ENCODE measurements at places on chromosomes 6 and 20.

GRCh38 chr6:3749977-3750316, 1.6 kb downstream of the PXDC1 start:
- DNase-seq = no peak

DNA sequence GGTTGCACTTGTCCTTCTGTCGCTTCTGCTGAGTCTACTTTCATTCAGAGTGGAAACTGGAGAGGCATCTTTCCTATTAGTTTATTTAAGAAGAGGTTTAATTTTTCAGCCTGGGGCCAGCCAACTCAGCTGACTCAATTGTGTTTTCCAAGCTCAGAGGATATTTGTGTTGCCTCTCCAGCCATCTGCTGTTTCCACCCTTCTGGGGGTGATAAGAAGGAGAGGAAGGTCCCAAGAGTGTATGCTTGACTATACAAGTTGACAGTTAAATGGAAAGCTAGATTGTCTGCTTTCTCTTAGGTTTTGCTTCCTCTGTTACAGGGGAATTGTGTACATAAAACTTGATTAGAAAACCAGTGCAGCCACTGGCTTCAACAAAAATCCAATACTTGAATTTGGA, 3.0 kb downstream of the PSMF1 start:
- no peak for DNase-seq

- peak; percentile 43 for DNase-seq
Observed at GRCh38 chr6:142946924-142947713, 2.1 kb upstream of the HIVEP2 start.

- DNase-seq = no peak
Observed at GRCh38 chr6:53424300-53424699, 75.5 kb upstream of the ELOVL5 start.

GRCh38 chr6:134495203-134495889, 177.4 kb upstream of the SGK1 start:
- no peak for DNase-seq

DNA sequence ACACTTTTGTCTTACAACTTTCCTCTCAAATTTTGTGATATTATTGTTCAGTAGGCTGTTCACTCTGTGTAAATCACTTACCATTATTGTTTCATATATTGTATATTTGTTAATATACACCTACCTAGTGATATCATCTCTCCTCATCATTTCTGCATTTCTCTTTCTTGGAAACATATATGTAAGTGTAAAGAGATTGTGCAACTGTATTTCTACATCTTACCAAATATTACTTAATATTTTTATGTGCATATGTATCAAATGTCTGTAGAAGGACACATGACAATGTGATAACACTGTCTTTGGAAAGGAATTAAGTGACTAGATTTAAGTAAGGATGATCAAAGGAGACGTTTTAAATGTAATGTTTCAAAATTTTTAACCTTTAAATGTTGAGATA, 30.2 kb downstream of the ZNF322 start:
- no peak for DNase-seq

DNA sequence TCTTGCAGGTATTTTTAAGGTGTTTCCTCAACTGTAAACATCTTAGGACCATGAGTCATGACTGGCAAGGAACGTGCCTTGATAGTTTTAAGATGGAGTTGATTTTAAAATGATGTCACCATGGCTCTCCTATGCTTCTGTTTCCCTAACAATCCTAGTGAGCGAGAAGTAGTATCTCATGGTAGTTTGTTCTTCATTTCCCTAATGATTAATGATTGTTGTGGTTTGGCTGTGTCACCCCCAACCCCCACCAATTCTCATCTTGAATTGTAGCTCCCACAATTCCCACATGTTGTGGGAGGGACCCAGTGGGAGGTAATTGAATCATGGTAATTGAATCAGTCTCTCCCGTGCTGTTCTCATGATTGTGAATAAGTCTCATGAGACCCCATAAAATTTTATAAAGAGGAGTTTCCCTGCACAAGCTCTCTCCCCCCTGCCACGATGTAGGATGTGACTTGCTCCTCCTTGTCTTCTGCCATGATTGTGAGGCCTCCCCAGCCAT, 16.8 kb upstream of the BNIP5 start:
- no peak for DNase-seq

DNA sequence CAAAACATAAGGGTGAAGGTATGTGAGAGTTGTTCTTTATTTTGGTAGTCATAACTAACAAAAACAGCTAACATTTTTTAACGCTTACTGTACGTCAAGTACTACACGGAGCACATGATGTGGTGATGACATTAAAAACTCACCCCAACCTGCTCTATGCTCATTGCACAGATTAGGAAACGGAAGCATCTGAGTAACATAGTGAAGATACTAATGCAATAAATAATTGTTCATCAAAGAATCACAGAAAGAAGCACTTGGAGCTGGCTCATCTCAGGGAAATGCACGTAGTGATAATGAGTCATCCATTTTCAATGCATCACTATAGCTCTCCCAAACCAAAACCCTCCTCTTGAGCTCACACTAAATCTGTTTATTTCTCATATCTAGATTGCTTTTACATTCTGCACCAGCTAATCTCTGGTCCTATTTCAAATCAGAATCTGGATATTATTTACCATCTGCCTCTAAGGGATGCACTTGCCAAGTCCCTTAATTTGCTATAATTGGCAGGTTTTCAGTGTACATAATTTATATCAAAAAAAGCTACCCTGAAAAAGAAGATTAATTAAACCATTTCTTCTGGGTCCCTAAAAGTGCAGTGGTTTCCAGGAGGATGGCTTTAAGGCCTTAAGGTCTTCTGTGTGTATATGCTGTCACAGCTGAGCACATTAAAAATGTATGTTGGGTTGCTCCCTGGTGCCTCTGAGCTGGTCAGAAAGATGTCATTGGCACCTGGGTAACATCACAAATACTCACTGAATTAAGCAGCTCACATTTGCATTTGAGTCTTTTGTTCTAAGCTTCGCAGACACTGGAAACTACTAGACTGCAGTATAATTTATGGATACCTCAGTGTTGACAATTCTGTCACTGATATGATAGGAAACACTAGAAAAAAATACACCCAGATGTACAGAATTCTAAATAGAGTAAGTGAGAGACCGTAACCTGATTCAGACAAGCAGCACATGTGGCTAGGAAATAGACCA, 677.4 kb upstream of the CITED2 start:
- DNase-seq = no peak

Data from caudate nucleus (tissue), 63 donors.